ENCODE measurements at places on chromosomes 6 and 20.

DNA sequence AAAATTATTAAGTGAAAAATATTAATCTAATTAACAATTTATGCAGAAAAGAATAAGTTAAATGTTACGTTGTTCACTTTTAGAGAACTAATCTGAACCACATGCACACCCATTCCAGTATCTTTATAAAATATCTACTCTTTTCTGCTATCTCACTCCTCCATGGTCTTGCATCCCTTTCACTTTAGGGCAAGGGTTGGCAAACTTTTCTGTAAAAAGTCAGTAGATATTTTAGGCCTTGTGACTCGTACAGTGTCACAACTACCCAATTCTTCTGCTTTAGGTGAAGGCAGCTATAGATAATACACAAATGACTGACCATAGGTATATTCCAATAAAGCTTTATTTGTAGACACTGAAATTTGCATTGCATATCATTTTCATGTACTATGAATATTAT, 39.7 kb upstream of the SUPT3H start:
- no peak for DNase-seq

- DNase-seq = no peak
Observed at GRCh38 chr6:55212156-55212555, 37.8 kb downstream of the HCRTR2 start.

DNA sequence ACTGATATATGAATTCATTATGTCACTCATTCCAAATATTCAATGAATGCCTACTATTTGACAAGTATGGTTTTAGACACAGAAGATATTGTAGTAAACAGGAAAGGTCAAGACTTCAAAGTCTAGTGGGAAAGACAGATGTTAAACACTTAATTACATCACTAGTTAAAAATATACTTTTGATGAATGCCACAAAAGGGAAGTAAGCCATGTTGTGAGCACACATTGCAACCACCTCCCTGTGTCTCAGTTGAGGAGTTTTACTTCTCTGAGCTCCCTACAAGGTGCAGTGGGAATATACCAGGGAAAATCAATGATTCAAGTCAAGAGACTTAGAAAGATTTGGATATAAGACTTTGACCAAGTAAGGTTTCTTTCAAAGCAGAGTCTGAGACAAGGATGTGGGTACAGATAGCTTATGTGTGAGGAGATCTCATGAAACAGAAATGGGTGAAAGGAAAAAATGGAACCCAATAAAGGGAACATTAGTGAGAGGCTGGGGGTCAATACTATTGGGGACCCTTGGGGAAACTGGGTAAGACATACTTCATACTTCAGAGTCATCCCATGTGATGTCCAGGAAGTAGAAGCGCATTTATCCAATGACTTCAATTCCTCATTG, 503.7 kb downstream of the KIF16B start:
- no peak for DNase-seq

- no peak for DNase-seq
Observed at GRCh38 chr6:22558288-22558882, 11.0 kb upstream of the HDGFL1 start.

GRCh38 chr20:47080365-47080764, 185.7 kb downstream of the EYA2 start:
- DNase-seq = no peak

- no peak for DNase-seq
Observed at GRCh38 chr6:149990661-149991471, 27.1 kb downstream of the ULBP1 start.

DNA sequence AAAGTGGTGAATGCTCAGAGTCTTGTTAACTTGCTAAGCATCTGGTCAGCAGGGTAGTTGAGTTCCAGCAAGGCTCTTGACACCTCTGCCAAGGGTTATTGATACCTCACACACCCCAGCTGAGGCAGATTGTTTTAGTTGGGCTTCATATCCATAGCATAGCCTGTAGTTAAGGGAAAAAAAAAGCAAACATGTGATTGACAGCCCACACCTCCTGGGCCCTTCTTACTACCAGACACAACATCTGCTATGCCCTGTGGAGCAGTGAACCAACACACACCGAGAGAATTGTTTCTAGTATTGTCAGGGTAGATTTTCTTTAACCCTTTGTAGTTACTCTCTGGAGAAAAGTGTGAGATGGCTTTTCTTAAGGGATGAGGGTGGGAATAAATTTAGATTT, 697.0 kb upstream of the POU3F2 start:
- no peak for DNase-seq

DNA sequence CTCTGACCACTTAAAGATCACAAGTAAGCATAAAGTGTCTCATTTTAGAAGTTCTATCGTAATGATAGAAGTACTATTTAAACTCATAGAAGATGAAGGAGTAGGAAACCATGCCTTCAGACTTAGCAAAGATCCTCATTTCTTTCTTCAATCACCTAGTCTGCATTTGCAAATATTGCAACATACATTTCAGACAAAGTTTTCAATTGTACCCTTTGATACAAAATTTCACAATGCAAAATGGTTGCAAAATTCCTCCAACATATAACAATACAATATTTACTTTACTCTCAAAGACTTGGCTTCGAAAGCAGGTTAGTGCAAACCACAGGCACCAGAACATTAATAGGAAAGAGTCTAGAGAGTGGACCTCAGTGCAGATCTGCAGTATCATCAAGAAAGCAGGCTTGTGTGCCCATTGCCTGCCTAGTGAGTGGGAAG, 16.1 kb upstream of the ROS1 start:
- no peak for DNase-seq

DNA sequence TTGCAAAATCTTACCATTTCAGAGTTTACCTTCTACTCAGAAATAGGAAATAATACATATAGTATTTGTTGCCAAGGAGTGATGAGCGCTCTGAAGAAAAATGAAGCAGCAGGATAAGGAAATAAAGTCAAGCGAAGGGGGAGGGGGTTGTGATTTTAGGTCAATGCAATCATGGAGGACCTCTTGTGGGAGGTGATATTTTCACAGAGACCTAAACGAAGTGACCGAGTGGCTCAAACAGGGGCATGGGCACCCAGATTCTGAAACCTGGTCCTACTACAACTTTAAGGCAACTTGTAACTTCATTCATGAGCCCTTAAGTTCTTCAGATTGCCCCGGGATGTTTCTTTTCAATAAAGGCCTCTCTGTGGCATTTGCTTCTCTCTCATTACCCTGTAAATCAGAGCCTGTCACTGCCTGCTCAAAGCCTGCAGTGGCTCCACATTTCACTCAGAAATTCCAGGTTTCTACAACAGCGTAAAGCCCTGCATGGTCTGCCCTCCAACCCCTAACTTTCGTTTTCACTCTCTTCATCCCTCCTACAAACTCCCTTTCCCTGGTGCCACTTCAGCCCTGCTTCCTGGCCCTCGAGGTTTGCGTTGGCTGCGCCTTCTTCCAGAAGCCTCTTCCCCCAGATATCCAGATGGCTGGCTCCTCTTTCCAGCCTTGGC, 162.7 kb downstream of the TBC1D7 start:
- no peak for DNase-seq

DNA sequence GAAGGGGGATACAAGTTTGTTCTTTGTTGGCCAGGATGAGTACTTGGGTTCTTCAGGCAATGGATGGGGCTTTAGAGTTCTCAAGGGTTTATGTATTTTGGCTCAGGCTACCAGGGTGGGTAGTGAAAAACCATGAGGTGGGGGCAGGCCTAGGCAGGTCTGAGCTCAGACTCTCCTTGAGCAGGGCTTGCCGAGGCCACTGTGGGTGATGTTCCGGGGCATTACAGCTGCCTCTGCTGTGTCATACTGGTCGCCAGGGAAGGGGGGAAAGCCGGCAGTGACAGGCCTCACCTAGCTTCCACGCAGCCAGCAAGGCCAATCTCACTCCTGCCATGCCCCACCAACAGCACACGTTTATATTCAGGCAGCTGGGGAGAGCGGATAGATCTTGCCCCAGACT, 79.6 kb downstream of the BCKDHB start:
- DNase-seq = no peak

- no peak for DNase-seq
Observed at GRCh38 chr20:7516621-7517111, 423.6 kb downstream of the HAO1 start.

DNA sequence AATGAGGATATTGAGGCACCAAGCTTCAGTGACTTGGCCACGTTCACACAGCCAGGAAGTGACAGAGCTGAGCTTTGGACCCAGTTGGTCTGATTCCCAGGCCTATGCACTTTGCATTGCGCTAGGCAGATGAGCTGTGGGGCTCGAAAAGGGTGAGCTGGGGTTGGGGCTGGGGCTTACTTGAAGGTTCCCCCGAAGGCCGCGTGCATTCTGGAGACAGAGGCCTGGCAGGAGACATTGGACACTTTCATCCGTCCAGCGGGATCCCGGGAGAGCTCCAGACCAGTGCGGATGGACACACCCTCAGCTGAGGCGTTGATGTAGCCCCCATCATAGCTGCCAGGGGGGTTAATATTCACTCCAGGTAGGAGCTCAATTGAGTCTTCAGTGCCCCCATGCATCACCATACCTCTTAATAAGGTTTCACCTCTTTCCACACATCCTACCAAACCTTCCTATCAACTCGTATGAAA, 2.6 kb downstream of the PLTP start:
- no peak for DNase-seq

DNA sequence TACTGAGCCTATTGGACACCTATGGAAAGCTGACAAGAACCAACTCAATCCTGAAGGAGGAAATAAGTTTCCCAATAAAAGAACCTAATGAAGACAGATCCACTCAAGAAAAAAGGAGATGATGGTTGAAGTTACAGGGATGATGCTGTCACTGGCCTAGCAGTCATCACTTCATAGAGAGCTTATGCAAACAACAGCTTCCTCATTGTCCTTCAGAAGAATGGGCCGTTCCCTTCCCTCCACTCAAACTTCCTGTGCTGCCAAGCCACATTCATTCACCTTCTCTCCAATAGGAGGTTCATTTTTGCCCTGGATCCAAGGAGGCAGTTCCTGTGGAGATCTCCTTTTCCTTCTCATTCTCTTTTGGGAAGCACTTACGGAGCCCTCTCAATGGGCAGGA, 13.8 kb upstream of the PM20D2 start:
- DNase-seq = no peak

DNA sequence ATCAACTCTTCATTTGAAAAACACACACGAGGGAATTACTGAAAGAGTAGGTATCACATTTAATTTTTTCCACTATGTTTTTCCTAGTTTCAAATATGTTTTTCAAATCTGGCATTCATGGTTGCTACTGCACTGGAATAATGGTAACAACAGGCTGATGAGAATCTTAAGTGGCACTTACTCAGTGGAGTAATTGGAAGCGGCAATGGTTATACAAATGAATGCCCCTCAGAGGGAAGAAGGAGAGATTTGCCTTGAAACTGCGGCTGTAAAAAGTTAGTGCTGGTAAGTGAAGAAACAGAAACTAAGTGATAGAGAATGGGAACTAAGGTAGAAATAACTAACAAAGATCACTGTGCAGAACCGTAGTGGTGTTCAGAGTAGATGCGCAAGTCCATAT, 41.0 kb upstream of the PDE7B start:
- no peak for DNase-seq

DNA sequence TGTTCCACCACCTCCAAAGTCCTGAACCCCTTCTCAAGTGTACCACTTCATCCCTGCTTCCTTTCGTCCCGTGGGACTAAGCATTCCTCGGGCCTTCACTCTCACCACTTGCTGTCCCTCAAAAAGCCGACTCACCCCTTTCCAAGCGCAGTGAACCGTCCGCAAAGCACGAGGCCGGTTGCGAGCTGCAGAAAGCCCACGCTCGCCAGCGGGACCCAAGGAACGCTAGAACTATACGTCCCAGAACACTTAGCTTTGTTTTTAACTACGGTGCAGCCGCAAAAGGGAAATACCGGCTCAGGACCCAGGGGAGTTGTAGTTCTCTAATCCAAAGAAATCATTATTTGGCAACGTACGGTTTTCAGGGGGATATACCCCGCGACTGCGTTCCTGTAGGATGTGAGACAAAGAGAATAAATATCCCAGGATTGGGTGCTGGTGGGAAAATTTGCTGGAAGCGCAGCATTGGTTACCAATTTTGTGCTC, 416 bp upstream of the POLR1H start:
- DNase-seq = no peak

DNA sequence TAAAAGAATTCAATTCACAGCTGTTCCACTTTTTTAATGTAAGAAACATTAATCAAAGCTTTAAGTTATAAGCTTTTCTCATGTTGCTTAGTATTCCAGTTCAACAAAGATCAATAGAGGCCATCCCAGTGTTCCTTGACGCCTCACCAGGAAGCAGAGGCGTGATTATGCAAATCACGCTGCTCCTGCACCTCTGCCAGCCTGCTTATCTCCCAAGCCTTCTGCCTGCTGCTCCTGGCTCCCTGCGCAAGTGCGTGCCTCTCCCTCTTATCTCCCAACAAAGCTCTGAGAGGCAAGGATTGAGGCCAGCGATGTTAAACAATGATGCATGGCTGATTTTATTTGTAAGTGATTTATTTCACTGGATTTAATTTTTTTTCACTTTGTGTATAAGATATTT, 42.8 kb downstream of the INSM1 start:
- no peak for DNase-seq

DNA sequence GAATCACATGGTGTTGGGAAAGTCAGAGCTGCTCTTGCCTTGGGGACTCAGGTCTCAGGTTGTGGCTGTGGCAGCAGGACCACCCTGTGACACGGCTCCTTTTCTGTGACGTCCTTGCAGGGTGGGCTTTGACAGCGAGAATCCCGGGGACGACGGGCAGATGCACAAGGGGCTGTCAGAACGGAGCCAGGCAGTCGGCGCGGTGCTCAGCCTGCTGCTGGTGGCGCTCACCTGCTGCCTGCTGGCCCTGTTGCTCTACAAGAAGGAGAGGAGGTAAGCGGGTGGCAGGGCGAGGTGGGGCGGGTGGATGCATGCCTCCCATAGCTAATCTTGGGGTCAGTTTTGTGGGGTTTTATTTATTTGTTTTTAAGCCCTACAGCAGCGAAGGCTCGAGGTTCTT, 19.2 kb upstream of the SLC22A1 start:
- DNase-seq = no peak

GRCh38 chr6:118744261-118744941, 93.0 kb upstream of the CEP85L start:
- no peak for DNase-seq

- no peak for DNase-seq
Observed at GRCh38 chr20:25072226-25072811, 9.6 kb downstream of the VSX1 start.

DNA sequence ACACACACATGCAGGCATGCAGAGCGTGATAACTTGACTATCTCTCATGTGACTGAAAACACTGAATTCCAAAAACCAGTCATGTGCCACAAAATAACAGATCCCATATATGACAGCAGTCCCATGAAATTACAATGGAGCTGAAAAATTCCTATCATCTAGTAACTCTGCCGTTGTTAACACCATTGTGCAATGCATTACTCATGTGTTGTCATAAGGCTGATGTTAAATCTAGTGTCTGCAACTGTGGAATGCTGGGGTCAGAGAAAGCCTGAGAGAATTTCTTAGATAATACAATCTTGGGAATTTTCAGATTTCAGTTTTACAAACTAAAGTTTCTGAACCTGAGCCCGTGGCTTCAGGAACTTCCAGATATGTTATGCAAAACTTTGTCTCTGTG, 70.2 kb downstream of the LYRM4 start:
- no peak for DNase-seq

- no peak for DNase-seq
Observed at GRCh38 chr6:149897855-149898744, at the start of gene RAET1E. Gene RAET1E (minus strand): TSS chr6:149898113. CDS start chr6:149890901, 7,212 bp downstream.

- no peak for DNase-seq
Observed at GRCh38 chr20:37335642-37336368, 10.1 kb upstream of the SRC start.

GRCh38 chr6:12313992-12314589, 23.9 kb downstream of the EDN1 start:
- no peak for DNase-seq

- DNase-seq = no peak
Observed at GRCh38 chr6:109048176-109048575, 46.5 kb downstream of the SESN1 start.
